ENCODE measurements at places on chromosomes 6 and 20.
A peak's percentile ranks its signal among the peaks of the same experiment; 100 is the strongest.

DNA sequence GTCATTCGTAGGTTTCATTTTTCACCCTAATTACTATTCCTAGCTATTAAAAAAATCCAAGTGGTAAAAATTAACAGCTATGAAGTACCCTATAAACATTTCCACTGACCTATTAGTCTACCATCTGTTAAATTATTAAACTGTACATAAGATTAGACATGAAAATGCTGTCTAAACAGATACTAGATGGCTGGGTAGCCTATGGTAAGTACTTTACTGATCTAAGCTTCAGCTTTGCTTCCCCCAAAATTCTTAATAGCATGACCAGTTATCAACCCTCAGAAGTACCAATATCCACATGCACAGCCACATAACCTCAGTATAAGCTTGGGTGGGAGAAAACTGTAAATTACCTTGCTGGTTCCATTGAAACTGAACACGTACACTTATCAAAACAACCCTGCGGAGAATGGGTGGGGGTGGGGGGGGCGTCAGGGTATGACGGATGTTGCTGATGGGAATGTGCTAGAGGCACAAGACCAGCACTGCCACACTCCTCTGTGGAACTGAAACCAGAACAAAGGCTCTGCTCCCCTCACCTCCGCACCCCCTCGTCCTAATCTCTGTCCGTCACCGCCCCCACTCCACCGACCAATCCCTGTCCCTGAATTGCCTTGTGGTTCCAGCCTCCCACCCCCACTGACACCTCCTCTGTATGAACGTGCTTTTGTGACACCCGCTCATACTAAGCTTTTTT, 45.3 kb downstream of the B4GALT5 start:
- no peak for DNase-seq

- no peak for DNase-seq
These were observed 73.3 kb downstream of the OPRM1 start for GRCh38 chr6:154112181-154112809.

DNA sequence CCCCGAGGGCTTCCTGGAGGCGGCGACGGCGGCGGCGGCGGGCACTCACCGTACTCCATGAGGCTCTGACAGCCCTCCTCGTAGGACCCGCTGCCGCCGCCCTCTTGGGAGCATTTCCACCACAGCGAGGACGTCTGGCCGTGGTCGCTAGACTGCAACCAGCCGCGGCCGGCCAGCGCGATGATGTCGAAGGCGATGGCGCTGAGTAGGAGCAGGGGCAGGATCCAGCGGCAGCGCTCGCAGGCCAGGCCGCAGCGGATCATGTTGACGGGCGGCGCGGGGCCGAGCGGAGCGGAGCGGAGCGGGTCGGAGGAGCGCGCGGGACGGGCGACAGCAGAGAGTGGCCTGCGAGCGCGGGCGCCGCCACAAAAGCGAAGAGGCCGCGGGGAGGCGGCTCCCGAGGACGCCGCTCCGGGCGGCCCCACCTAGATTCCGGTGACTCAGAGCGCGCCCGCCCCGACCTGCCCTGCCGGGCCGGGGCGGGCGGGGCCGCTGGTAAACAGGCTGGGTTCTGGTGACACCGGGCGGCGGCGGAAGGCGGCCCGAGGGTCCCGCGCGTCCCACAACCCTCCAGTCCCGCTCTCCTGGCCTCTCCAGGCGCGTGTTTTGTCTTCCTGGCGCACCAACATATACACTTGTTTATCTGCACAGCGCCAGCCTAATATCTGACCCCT, at the start of gene PERP:
Gene PERP, minus strand, starts transcription at position 342 of the 674 bp plus-strand sequence. Its CDS starts 79 bp downstream, at position 263.
- DNase-seq, result no peak

GRCh38 chr6:142378138-142378875, 76.5 kb downstream of the ADGRG6 start:
- DNase-seq, result peak; percentile 66

- no peak for DNase-seq
These were observed 33.2 kb upstream of the TAF8 start for GRCh38 chr6:42017021-42017643.

DNA sequence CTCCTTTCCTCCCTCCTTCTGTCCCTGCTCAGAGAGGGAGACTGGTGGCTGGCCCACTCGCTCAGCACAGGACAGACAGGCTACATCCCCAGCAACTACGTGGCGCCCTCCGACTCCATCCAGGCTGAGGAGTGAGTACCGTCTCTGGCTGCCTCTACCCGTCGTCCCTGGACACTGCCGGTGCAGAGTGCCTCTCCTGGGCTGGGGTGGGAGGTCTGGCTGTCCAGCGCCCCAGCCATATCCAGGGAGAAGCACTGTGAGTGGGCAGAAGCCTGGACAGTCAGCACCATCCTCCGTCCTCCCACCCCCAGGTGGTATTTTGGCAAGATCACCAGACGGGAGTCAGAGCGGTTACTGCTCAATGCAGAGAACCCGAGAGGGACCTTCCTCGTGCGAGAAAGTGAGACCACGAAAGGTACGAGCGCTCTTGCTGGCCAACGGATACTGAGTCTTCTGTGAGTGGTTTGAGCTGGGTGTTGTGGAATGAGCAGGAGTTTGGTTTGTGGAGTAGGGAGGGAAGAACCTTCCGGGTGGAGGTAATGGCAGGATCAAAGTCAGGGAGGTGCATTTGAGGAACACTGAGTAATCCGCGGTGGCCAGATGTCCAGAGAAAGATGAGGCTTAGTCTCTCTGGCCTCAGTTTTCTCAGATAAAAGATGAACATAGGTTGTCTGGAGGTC, 48.1 kb downstream of the SRC start:
- DNase-seq, result no peak

DNA sequence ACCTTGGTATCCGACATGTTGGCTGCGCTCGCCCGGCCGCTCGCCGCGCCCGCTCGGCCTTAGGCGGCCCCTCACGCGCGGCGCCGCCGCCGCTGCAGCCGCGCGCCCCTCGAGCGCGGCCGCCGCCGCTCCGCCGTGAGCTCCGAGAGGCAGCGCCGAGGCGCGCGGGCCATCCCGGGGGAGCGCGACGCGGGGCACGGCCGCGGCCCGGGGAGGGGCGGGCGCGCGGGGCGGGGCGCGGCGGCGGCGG, at the start of gene KIF13A:
Gene KIF13A, minus strand, starts transcription at position 189 of the 250 bp plus-strand sequence. Its CDS starts 172 bp downstream, at position 17.
- DNase-seq, result no peak

- DNase-seq, result no peak
These were observed 423.6 kb downstream of the BCKDHB start for GRCh38 chr6:80530103-80530502.

DNA sequence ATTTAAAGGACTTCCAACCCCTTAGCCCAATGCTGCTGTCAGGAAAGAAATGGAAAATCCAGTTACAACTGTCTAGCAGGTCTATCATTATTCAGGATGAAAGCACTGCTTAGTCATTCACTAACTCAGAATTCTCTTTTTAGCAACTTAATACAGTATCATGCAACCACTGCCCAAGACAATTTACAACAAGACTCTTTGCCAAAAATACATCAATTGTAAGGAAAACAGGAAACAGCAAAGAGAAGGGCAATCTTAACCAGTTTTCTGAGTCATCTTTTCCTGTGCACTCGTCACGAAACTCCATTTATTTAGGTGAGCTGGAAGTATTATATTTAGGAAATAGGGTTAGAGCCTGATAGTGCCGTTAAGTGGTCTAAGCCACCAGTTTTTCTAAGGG, 1197.7 kb upstream of the CITED2 start:
- peak; percentile 14 for DNase-seq

- DNase-seq, result no peak
These were observed 22.5 kb upstream of the RIPK1 start for GRCh38 chr6:3045777-3046176.

DNA sequence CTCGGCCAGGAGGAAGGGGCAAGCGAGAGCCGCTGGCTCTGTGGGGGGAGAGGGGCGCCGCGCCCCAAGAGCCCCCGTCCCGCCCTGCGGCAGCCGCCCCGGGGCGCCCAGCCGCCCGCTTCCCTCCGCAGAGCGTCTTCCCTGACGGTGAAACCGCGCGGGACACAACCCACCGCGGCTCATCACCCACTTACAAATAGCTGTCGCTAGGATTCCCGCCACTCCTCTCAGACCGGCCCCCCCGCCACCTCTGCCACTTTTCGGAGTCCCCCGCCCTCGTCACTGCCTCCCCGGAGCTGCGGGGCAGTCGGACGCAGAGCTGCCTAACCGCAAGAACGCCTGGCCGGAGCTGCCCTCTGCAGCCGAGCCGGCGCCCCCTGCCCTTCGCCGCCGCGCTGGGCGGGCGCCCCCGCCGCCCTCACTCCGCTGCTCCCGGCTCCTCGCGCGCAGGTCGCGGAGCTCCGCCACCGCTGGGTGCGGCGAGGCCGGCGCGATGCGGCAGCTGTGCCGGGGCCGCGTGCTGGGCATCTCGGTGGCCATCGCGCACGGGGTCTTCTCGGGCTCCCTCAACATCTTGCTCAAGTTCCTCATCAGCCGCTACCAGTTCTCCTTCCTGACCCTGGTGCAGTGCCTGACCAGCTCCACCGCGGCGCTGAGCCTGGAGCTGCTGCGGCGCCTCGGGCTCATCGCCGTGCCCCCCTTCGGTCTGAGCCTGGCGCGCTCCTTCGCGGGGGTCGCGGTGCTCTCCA, at the start of gene SLC35D3:
Gene SLC35D3, plus strand, starts transcription at position 366 of the 749 bp plus-strand sequence. Its CDS starts 128 bp downstream, at position 494.
- no peak for DNase-seq

DNA sequence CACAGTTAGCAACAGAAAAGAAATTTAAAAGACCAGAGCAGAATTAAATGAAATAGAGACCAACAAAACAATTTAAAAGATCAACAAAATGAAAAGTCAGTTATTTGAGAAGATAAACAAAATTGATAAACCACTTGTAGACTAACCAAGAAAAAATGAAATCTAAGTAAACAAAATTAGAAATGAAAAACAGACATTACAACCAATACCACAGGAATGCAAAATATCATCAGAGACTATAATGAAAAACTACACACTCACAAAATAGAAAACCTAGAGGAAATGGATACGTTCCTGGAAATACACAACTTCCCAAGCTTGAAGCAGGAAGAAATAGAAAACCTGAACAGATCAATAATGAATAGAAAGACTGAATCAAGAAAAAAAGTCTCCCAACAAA, 97.8 kb downstream of the WDR27 start:
- DNase-seq, result no peak

DNA sequence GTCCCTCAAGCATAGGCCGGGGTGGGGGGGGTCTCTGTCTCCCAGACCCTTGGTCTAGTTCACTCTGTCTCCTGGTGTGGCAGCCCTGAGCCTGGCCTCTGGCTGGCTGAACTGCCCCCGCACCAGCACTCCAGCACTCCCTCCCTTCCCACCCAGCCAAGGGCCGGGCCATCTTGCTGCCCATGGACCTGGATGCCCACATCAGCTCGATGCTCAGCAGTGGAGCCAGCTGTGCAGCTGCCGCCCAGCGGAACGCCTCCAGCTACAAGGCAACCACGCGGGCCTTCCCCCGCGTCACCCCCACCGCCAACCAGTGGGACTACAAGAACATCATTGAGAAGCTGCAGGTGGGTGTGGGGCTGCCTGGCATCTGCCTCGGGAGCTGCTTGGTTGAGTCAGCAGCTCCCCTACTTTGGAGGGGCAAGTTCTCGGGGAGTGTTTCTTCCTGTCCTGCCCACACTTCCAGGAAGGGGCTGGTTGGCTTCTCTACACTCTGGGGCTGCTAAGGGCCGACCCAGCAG, 28.4 kb downstream of the UQCC2 start:
- DNase-seq, result no peak

Measured in muscle of arm (tissue), 14 donors.